ENCODE measurements at places on chromosomes 16 and 17. TPM values are rescaled to one million over a fixed set of nuclear protein-coding genes. Genes with fewer than 3 reads are reported as not detected.

DNA sequence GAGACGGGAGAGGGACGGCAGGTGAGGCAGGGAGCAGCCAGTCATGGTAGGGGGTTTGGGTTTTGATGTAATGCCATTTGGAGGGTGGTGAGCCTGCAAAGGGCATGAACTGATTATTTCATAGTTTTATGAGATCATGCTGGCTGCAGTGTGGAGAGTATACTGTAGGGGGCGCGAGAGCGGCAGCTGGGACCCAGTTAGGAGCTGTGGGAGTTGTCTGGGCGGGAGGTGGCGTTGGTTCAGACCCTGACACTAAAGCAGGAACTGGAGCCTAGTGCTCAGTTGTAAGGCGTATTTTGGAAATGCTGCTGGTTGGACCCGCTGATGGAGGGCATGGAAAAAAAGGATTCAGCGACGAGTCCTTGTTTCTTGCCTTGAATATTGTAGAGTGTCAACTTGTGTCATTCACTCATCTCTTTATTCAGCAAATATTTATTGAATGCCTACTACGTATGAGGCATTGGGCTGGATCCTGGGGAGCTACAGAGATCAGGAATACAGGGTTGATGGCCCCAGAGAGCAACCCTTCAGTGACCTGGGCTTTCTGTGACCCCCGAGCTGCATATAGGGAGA lies 23.7 kb upstream of the KDM8 start:
- H3K36me3 ChIP-seq = no peaks in the 10 kb centered on the region
- H3K4me1 ChIP-seq = peaks cover 16% of the 10 kb centered on the region
- peak; percentile 16 for DNase-seq
- no peaks in the 10 kb centered on the region for H3K27me3 ChIP-seq

DNA sequence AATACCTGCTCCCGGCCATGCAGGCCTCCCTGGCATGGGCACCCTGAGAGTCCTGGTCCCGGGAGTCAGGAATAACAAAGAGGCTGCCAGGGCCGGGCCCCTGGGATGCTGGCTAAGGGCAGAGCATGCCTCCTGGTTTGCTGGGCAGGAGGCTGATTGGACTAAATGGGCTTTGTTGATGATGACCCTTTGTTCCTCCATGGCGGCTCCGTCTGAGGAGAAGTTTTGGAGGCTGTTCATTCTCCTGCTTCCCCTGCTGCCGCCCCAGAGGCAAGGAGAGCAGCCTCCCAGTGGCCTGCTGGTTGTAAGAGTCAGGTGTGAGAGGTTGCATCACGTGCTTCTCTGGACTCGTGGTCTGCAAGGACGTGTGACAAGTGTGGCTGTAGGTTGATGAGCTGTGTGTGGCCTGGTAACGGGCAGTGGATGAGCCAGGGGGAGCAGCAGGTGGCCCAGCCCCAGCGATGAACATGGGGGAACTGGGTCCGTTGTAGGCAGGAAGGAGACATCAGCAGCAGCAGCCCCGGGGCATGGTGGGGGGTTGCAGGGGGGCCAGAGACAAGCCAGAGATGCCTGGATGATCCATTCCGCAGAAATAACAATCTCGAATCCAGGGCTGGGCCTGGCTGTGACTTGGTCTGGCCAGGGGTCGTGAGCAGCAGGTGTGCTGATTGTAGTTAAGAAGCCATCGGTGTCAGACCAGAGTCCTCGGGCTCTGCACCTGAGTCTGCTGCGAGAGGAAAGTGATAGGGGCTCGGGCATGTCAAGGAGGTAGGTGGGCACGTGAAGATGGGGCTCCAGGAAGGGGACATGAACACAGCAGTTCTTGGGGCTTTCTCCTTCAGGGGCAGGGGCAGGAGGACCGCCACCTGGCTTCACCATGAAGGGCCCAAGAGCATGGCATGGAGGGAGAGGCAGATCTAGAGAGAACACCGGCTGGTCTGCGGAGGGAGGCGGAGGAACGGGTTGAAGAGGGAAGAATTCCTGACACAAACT lies 101.4 kb downstream of the TNFRSF13B start:
- no peaks in the 10 kb centered on the region for H3K36me3 ChIP-seq
- DNase-seq = no peak
- no peaks in the 10 kb centered on the region for H3K4me1 ChIP-seq
- H3K27me3 ChIP-seq = no peaks in the 10 kb centered on the region
- no peak overlapping the region for H3K4me3 ChIP-seq

DNA sequence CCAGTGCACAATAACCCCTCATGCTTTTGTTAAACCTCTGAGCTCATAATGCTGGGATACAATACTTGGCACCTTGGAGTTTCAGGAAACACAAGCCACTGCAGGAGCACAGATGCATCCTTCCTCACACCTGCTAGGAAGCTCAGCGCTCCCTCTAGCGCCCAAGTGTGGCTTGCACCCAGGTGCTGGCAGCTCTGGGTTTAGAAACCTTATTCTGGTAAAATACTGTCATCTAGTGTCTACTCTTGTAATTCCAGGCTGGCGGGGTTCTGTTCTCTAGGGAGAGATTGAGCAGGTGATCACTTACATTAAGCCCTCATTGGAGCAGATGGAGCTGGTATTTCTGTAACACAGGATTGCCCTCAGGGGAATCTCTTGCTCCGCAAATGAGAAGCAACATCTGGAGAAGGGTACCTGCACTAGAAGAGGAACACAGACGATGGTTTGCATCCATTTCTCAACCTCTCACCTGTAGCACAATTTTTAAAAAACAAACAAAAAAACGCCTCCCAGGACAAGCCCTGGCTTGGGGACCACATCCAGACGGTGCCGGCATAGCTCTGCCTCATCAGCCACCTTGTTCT lies 1.5 kb downstream of the CCL1 start:
- no peak overlapping the region for H3K27ac ChIP-seq
- DNase-seq = peak; percentile 67
- peaks cover 2% of the 10 kb centered on the region for H3K27me3 ChIP-seq
- H3K4me1 ChIP-seq = no peaks in the 10 kb centered on the region

DNA sequence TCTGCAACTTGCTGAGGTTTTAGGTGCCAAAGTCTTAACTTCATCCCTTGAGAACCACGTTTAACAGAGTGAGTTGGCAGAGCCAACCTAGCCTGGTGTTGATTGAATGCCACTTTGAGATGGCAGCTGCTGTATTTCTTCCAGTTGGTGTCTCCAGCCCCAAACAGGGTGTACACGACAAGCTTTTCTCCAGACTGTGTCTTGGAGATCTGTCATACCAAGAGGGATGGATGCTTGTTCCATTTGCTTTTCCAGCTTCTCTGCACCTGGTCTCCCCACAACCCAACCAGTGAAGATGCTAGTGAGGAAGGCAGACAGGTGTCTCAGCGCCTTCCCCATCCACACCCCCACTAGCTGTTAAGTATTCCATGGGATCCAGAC lies 141.1 kb upstream of the HS3ST2 start:
- peaks cover 15% of the 10 kb centered on the region for H3K27me3 ChIP-seq
- DNase-seq = no peak
- no peak overlapping the region for H3K4me3 ChIP-seq
- no peaks in the 10 kb centered on the region for H3K36me3 ChIP-seq
- no peak overlapping the region for H3K27ac ChIP-seq

Gene TP53TG3
- not detected for total RNA-seq

Gene FBXW10
- total RNA-seq = not detected
